ENCODE measurements at places on chromosomes 1 and 21.

- DNase-seq: no peak
These were observed 280.9 kb downstream of the GRIK1 start for GRCh38 chr21:29658934-29659203.

DNA sequence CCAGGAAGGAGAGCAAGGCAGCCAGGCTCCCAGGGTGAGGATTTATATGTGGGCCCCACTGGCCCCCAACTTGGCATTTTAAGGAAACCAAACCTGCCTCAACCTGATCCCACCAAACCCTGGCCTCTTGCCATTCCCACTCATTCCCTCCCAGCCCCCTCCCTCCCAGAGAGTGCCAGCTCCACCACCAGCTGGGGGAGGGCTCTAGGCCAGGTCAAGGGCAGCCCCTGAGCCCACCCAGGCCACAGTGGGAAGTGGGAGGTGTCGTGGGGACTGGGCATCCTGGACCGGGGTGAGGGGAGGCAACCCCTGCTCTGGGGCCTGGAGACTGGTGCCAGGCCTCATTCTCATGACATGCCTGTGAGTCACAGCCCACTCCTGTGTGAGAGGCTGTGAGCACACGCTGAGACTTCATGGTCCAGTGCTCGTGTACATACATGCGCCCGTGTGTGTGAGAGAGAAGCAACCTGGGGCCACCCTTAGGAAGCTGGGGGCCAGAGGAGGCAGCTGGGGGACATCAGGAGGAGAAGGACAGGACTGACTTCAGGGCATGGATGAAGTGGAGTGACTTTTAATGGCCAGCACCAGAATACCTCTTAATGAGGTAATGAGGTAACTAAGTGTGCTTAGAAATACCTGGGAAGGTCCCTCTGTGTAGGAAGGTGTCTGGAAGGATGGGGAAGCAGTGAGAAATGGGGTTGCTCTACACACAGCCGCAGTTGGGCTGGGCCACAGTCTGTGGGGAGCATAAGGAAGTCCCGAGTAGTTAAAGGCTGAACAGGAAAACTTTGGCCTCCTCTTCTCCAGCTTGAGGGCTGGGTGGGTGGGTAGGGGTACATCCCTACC lies at the start of gene S100A2:
Gene S100A2 (minus strand): TSS at position 316 of the 846 bp plus-strand sequence. CDS start 1,967 bp downstream, outside the sequence.
- peak; percentile 55 for DNase-seq

DNA sequence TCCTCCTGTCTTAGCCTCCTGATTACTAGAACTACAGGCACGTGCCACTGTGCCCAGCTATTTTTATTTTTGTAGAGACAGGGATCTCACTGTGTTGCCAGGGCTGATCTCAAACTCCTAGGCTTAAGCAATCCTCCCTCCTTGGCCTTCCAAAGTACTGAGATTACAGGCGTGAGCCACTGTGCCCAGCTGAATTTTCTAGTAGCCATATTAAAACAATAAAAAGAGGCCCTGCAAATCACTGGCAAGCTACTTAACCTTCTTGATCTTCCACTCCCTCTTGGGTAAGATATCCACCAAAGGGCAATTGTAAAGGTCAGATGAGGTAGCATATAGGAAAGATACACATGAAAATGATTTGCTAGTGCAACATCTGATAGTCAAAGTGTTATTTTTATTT lies 65.6 kb upstream of the SRSF10 start:
- no peak for DNase-seq

DNA sequence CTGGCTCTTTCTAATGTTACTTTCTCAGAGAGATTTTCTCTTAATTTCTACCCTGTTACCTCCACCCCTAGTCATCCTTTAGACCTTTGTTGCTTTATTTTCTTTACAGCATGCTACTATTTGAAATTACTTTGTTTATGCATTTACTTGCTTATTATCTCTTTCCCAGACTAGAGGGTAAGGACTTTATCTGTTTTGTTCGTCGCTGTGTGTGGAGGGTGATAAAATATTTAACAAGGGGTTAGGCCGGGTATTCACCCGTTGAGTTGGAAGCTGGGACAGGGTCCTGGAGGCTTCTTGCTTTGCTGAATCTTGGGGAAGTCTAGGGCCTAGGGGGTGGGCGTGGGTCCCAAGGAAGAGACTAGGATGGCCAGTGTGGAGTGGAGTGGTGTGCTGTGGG lies 43.6 kb downstream of the CDC14A start:
- no peak for DNase-seq

DNA sequence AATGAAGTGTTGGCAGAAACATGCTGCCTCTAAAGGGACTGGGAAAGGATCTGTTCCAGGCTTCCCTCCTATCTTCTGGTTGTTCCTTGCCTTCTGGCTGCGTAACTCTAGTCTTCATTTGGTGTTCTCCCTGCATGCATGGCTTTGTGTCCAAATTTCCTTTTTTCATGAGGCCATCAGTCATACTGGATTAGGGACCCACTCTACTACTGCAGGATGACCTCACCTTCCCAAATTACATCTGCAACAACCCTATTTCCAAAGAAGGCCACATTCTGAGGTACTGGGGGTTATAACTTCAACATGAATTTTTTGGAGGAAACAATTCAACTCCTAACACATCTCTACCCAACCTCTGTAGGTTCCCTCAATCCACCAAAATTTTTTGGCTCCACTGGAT lies 26.3 kb downstream of the MR1 start:
- DNase-seq: no peak

GRCh38 chr1:25780318-25781129 lies 19.5 kb upstream of the SELENON start:
- no peak for DNase-seq

DNA sequence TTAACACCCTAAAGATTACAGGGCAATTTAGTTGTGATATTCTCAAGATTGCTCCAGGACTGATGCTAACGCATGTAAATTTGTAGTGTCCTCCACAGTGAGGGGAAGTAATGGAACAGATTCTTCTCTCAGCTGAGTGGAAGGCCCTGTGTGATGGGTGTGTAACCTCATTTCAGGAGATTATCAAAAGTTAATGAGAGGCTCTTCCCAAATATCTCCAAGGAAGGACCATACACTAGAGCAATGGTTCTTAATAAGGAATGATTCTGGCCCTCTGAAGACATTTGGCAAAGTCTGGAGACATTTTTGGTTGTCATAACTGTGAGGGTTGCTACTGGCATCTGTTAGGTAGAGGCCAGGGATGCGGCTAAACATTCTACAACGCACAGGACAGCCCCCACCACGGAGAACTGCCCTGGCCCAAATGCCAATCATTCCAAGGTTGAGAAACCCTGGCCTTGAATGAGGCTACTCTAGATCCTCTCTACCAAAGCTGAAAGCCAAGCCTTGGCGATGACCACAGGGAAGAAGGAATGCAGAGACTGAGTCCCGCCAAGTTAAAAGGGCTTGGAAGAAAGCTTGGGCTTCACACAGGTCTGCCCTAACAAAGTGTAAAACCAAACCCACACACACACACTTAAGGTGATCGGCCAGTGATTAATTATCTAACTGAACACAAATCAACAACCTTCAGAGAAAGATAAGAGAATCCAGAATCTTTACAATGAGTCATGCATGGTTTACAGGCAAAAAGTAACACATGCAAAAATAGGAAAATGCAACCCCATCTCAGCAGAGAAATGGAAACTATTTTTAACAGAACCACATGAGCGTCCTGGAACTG lies 135.8 kb downstream of the SYF2 start:
- no peak for DNase-seq

- no peak for DNase-seq
These were observed 56.8 kb upstream of the ERRFI1 start for GRCh38 chr1:8082945-8083344.

DNA sequence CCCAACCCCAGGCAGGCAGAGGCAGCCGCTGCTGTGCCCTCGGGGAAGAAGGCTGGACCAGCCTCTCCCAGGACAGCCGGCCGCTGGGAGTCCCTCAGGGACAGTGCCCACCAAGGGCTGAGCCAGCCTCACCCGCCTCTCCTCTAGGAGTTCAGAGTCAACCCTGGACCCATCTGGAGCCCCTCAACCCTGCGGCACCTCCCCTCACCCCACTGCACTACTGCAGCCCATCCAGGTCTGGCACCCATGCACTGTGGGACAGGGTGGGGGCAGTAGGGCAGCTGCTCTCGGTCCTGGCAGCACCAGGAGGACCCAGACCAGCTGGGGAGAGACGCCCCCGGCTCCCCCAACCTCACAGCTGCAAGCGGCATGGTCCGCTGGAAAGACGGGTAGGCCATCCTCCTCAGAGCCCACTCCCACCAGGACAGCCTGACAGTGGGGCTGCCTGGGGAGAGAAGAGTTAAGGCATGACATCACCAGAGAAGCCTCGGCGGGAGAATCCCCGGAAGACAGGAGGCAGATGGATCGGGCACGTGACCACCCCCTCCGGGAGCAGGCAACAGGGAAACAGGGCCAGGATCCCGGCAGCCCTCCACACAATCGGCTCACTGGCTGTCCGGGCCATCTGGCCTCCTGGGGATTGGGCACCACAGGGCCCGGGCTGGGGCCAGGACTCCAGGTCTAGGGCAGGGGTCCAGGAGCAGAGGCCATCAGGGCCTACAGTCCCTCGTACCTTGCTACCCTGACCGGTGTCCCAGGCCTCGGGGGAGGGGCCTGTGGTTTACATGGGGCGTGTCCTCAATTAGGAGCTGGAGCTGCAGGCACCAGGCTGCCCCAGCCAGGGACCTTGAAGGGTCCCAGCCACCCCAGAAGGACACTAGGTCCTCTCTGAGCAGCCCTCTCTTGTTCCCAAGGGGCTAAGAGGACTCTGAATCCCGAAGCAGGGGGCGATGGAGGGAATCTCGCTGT lies 3.1 kb downstream of the ACAP3 start:
- DNase-seq: peak; percentile 73

GRCh38 chr1:212118872-212119260 lies 83.3 kb downstream of the DTL start:
- no peak for DNase-seq

GRCh38 chr21:14572204-14572780 lies 26.2 kb upstream of the SAMSN1 start:
- no peak for DNase-seq

DNA sequence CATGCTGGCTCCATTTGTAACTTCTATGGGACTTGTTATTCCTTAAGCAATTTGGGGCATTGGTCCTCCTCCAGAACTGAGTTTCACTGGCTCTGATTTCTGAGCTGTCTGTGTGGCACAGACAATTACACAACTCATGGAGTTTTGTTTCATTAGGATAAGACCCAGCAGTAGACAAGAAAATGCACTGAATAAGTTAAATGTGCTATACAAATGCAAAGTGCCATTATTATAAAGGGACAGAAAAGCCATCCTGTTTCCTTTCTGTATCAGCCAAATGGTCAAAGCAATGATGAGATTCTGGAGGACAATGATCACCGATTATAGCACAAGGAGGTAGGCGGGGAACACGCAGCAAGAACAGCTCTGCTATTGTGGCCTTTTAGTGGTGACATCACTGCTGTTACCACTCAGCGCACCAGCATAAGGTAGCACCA lies 81.9 kb downstream of the CNIH3 start:
- DNase-seq: no peak

DNA sequence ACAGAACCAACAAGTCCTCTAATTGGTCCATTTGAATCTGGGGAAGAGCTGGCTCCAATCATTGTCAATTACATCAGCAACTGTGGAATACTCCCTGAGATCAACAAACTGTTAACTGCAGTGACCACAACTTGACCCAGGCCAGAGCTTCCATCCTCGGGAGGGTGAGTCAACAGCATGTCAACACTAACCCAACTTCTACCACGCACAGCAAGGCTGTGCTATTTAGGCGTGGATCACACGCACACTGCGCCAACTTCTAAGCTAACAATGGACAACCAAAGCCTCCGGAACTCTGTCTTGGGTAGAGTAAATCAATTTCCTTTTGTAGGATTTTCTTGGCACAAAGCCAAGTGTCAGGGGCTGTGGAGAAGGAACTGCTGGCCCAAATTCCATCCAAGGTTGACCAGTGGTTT lies 30.4 kb downstream of the APP start:
- no peak for DNase-seq

DNA sequence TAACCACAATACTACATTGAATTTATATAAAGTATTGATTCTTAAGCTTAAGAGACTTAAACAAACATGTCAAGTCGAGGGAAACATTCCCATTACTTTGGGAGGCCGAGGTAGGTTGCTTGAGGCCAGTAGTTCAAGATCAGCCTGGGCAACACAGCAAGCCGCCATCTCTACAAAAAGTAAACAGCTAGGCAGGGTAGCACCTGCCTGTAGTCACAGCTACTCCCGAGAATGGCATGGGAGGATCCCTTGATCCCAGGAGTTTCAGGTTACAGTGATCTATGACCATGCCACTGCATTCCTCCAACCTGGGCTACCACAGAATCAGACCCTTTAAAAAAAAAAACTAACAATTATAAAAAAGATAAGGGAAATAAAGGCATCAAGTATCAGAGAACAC lies 50.4 kb downstream of the EIF4G3 start:
- DNase-seq: no peak

DNA sequence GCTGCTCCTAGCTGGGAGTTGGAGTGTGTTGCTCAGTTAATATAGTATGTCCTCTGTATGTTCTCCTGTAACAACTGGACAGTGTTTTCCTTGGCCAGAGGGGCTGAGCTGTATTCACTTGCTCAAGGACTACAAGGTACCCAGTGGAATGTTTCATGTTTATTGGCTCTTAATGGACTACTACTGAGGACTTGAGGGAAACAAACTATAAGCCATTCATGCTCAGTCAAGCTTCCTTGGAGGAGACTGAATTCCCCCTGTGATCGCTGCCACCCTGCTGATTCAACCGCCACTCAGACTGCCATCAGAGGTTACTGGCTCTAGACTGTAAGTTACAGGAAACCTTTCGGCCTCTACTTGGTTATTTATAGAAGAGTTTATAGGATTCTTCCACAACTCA lies 166.6 kb downstream of the ZC3H11B start:
- DNase-seq: no peak

DNA sequence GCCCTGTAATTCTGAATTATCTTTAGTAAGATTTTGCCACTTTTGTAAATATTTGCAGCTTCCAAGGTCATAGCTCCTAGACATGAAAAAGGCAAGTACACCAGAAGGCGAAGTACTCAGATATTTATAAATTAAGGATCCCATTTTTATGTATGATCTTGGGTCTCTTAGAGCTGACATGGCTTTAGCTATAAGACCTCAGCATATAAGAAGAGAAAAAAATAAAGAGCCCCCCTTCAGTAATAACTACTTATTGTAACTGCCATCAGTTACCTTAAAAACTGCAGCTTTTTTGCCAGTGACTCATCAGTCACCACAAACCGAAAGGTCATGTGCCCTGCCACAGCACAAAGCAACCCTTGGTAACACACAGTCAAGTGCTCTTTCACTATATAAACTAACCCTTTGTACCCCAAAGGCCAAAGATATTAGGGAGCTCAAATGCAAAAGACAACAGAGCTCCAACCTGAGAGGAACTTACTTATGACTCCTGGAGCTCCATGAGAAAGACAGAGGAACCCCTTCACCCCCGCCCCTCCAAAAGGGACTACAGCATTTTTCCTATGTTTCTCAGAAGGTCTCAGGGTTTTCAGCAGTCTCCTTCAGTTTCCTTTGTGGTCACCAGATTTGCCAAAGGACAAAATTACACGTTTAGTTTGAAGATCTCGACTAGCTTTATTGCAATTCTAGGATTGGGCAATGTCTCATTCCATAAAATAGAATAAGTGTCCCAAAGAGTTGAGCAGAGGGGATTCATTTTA lies 219.8 kb upstream of the DUSP10 start:
- DNase-seq: peak; percentile 19

GRCh38 chr1:44250068-44250781 lies 37.0 kb downstream of the DMAP1 start:
- DNase-seq: no peak

Data from femur (tissue), 1 donor.